ENCODE measurements at places on chromosomes 11 and 22.

GRCh38 chr11:32080361-32080980 lies 10.4 kb upstream of the RCN1 start:
- no peak for DNase-seq

DNA sequence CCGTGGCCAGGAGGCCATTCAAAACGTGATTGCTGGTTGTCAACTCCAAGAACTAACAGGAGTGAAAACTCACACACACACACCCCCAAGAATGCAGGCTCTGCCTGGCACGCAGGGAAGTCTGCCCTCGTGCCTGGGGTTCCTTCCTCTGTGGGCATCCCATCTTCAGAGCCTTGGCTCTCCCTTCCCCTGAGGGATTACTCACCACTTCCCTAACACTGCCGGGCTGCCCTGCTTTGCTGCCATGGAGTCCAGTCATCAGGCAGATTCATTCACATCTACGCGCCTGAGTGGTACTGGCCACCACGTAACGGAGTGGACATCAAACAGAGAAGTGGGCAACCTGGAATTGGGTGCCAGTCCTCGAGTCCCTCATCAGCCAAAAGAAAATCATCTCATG lies 120.7 kb upstream of the TMEM45B start:
- DNase-seq, result no peak

DNA sequence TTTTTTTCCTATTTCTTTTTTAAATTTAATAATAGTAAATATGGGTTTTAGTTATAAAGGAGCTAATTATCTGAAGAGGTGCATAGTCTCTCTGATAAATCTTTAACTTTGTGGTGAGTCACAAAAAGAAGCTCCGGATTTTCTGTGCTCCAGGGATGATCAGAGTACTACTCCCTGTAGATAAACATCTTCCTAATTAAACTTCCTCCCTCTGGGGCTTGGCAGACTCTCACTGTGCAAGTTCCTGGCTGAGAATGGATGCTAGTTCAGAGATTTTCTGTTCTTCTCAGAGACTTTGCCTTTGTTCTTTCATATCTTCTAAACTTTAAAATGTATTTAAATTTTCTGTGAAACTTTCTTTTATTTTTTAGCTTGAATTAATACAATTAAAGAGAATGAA lies at the start of gene OR10G7:
Gene OR10G7, minus strand, starts transcription at position 72 of the 400 bp plus-strand sequence. CDS start 2,324 bp downstream, outside the sequence.
- DNase-seq, result no peak

DNA sequence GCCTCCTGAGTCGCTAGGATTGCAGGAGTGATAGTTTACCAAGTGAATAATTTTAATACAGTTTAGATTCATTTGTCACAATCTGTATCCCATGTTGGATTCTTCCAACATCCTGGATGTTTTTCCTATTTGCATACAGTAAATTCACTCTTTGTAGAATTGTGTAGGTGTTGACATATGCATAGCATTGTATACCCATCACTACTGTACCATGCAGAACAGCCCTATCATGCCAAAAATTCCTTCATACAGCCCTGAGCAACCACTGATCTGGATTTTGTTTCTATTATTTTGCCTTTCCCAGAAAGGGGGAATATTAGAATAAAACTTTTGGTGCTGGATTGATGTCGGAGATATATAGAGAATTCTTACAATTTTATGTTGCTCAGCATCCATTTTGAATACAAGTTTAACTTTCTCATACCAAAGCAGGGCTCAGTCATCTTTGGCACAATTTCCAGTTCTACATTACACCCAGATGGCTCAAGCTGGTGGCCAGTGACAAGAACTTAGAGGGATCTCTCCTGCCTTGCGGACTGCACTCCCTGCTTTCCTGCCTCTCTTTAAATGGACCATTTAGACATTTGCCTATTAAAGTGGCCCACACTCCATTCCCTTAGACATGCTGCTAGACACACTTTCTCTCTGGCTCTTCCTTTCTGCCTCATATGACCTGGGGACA lies 45.4 kb upstream of the CFAP300 start:
- DNase-seq, result no peak

- DNase-seq, result no peak
Observed at GRCh38 chr22:44486538-44486937, 11.5 kb downstream of the RTL6 start.

DNA sequence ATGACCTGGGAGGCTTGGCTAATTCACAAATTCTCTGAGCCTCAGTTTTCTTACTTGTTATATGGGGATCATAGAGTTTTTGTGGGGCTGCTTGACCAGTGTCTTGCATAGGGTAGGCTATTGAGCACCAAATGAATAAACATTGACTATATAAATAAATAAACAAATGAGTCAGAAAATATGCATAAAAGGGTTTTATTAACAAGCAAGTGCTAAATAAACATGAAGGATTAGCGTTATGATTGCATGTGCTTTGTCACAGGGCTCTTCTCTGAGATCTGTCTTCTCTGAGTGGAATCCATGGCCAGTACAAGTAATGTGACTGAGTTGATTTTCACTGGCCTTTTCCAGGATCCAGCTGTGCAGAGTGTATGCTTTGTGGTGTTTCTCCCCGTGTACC lies at the start of gene OR4B1:
Gene OR4B1, plus strand, starts transcription at position 301 of the 400 bp plus-strand sequence. Its CDS starts 0 bp downstream, at position 301.
- DNase-seq, result no peak

All from activated effector memory CD4-positive, alpha-beta T cell treated with Interleukin-2 at 50 U/mL for 16 hours (primary cell).